ENCODE measurements at places on chromosomes 16 and 17.

DNA sequence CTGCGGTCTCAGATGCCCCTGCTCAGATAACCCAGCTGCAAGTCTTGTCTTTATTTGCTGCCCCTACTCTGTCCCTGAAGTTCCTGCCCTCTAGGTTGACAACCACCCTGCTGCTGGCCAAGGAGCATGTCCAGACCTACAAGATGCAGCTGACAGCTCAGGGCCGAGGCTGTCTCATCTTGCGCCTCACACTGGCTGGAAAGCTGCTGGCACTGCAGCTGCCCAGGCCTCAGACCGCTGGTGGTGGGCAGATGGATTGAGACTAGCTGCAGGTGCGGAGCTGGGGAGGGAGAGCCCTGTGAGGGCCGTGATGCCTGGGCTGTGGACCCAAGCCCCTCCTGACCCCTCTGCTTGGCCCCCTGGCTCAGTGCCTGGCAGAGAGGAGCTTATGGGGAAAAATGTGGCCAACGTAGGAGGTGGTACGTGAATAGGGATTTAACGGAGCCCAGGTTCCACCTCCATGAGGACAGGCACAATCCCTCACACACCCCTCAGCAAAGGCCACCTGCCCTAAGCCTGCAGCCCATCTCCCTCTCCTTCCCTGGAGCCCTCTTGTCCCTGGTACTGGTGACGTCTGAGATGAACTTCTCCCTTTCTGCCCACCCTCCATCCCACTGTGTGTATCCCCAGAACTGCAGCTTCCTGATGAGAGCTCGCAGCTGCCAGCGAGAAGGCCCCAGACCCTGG is 8.3 kb upstream of the GALK1 start:
- DNase-seq: no peak

DNA sequence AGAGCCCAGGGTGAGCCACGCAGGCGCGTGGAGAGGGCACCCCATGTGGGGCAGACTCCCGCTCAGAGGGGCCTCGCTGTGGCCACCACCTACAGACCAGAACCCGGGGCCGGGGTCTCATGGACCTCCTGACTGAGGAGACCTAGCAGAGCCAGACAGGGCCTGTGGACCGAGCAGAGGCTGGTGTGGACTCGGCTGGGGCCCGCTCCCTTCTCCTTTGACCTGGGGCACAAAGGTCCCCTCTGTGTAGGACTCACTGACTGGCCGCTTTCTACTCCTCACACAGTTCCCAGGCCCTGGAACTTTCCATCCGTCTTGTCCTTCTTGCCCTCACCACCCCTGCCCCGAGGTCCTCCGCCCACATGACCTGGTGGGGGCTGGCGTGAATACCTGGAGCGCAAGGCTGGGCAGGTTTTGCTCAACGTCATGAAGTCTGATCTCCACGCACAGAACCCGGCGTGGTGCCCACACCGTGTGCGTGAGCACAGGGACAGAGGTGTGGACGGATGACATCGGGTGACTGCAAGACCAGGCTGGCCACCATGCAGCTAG is 44.7 kb upstream of the ACSF3 start:
- no peak for DNase-seq

DNA sequence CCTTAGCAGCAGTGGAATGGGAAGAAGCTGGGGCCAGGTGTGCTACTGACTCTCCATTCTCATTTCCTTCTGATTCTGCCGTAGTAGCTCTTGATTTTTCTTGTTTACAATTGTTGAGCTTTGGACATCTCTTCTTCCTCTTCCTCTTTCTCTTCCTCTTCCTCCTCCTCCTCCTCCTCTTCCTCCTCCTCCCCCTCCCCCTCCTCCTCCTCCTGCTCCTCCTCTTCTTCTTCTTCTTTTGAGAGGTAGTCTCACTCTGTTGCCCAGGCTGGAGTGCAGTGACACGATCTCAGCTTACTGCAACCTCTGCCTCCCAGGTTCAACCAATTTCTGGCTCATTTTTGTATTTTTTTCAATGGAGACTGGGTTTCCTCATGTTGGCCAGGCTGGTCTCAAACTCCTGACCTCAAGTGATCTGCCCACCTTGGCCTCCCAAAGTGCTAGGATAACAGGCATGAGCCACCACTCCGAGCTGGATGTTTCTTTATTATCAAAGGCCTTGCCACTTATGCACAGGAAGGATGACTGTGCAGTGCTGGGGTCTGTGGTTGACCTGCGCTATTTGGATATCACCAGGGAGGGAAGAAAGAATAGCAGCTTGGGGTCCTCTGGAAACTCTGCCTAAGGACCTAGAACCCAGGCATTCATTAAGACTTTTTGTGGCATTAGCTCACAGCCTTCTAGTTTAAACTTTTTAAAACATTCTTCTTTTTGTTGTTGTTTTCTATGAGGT is 127.8 kb upstream of the KCNJ16 start:
- DNase-seq: no peak

- DNase-seq: no peak
Measured at GRCh38 chr17:56389356-56389755, 204.1 kb upstream of the NOG start.
